ENCODE measurements at places on chromosomes 5 and 9.

DNA sequence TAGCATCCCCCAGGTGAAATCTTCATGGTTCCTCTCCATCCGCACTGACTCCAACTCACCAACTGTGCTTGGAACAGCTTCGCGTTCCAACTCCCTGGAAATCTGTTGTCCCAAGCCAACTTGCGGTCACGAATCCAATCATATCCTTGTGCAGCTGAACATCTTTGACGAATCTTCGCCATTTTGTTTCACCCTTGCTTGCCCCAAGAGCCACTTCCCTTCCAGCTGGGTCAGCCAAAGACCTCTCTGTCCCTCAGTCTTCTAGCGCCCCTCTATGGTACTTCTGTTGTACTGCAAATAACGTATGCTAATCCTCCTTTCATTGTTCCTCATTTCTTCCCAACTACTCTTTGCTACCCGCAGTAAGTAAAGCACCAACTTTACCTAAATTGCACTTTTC lies 61.0 kb upstream of the TARS1 start:
- no peaks in the 10 kb centered on the region for H3K36me3 ChIP-seq
- no peak overlapping the region for H3K27ac ChIP-seq
- H3K4me3 ChIP-seq: no peak overlapping the region
- DNase-seq: peak; percentile 44
- no peaks in the 10 kb centered on the region for H3K4me1 ChIP-seq

DNA sequence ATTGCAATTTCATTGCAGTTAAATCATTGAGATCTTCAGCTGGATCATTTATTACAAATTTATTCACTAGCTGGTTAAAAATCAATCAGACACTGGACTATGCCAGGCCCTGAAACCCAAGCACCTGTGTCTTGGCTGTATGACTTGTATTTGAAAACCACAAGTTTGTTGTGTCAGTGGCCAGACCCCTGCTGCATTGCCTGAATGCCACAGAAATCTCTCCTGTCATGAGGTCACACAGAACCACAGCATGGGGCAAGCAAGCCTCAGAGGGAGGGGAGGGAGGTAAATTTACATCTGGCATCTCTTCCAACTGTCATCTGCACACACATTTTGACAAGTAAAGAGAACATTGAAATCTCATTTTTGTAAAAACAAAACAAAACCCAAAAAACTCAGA lies 90.0 kb downstream of the ARRDC3 start:
- H3K27ac ChIP-seq: no peak overlapping the region
- H3K4me3 ChIP-seq: no peak overlapping the region
- H3K27me3 ChIP-seq: no peaks in the 10 kb centered on the region

DNA sequence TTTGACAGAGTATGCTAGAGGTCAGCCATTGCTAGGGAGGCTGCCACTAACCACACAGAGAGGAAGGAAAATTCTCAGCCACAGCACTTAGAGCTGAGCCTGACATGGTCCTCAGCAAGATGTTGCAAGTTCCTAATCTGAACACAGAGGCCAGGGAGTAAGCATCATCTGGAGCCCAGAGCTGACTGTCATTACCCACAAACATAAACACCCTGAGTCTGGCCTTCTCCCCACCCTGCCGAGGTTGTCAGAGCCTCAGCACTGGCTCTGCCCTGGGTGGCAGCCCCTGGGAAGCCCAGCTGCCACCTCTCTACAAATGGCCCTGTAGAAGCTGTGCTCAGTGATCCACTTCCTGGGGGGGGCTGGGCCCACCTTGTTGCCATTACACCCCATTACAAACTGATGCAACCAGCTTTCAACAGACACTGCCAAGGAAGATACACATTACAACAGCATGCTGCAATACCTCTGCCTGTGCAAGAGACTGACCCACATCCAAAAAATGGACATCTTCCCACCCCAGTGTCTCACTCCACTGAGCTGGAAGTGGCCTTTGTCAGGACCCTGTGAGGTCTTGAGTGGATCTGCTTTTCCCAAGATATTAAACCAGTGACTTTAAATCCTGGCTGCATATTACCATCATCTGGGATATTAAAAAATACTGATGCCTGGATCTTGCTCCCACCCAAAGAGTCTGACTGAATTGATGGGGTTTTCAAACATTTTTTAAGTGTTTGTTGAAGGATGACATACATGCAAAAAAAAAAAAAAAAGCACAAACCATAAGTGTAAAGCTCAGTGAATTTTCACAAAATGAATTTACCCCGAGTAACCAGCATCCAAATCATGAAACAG lies 33.0 kb downstream of the IRF1 start:
- H3K27me3 ChIP-seq: no peaks in the 10 kb centered on the region
- H3K4me1 ChIP-seq: peaks cover 46% of the 10 kb centered on the region
- no peaks in the 10 kb centered on the region for H3K36me3 ChIP-seq
- no peak overlapping the region for H3K4me3 ChIP-seq
- DNase-seq: peak; percentile 92

DNA sequence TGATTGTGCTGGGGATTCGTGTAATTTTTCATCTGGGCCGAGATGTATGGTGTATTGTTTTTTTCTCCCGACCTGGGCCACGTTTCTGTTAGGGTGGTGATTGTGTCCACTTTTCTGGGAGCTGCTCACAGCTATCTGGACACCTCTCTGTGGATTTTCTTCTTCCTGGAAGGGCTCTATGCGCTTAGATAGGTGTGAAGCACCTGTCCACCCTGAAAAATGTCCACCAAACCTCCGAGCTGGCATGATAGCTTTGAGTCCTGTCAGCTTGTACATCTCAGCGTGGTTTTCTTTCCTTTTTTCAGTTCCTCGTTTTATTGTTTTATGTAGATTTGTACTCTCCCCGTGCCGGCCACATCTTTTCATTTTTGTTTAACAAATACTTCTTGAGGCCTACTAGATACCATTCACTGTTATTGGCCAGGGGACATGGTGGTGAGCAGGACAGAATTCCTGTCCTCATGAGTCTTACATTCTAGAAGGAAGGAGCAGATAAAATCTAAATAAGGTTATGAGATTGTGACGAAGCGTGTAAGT lies 1.1 kb downstream of the UGCG start:
- peaks cover 14% of the 10 kb centered on the region for H3K4me1 ChIP-seq
- 0 out of 2 replicates have a peak, but pooled peaks cover 3% of the 10 kb centered on the region for H3K36me3 ChIP-seq
- no peaks in the 10 kb centered on the region for H3K27me3 ChIP-seq
- H3K27ac ChIP-seq: peak overlapping the region; percentile 83

- H3K4me1 ChIP-seq: peaks cover 29% of the 10 kb centered on the region
- H3K36me3 ChIP-seq: no peaks in the 10 kb centered on the region
- peak; percentile 91 for DNase-seq
- H3K4me3 ChIP-seq: no peak overlapping the region
Measured at GRCh38 chr5:38719916-38720315, 125.9 kb upstream of the OSMR start.

GRCh38 chr5:150021491-150022157 lies 21.1 kb downstream of the HMGXB3 start:
- no peaks in the 10 kb centered on the region for H3K27me3 ChIP-seq
- peak overlapping the region; percentile 57 for H3K27ac ChIP-seq
- H3K4me1 ChIP-seq: peaks cover 40% of the 10 kb centered on the region
- peaks cover 65% of the 10 kb centered on the region for H3K36me3 ChIP-seq

GRCh38 chr5:1204693-1205242 lies 3.4 kb downstream of the SLC6A19 start:
- H3K4me3 ChIP-seq: no peak overlapping the region
- peak; percentile 56 for DNase-seq
- H3K36me3 ChIP-seq: no peaks in the 10 kb centered on the region
- peaks cover 18% of the 10 kb centered on the region for H3K27me3 ChIP-seq

DNA sequence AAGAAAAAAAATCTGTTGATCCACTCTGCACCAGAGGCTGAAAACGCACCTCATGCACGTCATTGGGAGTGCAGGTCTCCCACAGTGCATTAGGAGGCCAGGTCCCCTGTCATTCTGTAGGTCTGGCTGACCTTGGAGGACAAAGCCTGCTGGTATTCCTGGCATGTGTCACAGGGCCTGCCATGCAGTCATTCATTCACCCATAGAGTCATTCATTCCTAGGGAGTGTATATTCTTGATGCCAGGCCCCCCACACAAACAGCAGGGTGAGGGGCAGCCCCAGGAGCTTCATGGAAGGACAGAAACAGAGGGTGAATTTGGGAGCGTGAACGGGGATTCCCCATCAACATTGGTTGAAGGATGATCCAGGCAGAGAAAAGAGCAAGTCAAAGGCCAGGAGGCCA lies 2.2 kb downstream of the GBGT1 start:
- H3K27ac ChIP-seq: no peak overlapping the region
- H3K27me3 ChIP-seq: no peaks in the 10 kb centered on the region
- H3K4me1 ChIP-seq: no peaks in the 10 kb centered on the region
- no peaks in the 10 kb centered on the region for H3K36me3 ChIP-seq
- DNase-seq: no peak
- H3K4me3 ChIP-seq: no peak overlapping the region

GRCh38 chr9:27457445-27457844 lies 66.6 kb upstream of the IFNK start:
- H3K4me3 ChIP-seq: no peak overlapping the region
- H3K36me3 ChIP-seq: no peaks in the 10 kb centered on the region
- peaks cover 4% of the 10 kb centered on the region for H3K4me1 ChIP-seq
- DNase-seq: no peak
- H3K27ac ChIP-seq: no peak overlapping the region

DNA sequence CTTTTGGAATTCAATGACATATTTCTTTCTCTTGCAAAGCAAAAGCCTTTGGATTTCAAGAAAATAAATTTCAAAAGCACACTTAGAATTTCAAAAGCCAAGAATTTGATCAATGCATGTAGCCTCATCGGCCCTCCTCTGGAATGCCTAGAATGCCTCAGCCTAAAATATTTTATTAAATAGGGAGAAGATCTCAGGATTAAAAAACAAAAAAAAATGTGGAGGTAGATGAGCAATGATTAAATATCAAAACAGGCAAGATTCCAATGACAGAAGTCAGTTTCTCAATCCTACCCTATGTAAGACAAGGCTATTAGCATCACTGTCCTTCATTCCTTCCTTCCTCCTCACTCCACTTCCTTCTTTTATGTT lies 169.0 kb downstream of the CDH6 start:
- no peaks in the 10 kb centered on the region for H3K27me3 ChIP-seq
- DNase-seq: peak; percentile 68
- peak overlapping the region; percentile 40 for H3K4me3 ChIP-seq
- H3K36me3 ChIP-seq: no peaks in the 10 kb centered on the region
- peaks cover 73% of the 10 kb centered on the region for H3K4me1 ChIP-seq

- H3K27me3 ChIP-seq: 0 out of 2 replicates have a peak, but pooled peaks cover 1% of the 10 kb centered on the region
- no peaks in the 10 kb centered on the region for H3K36me3 ChIP-seq
- H3K4me3 ChIP-seq: no peak overlapping the region
Measured at GRCh38 chr5:6592601-6593000, 40.2 kb downstream of the NSUN2 start.

DNA sequence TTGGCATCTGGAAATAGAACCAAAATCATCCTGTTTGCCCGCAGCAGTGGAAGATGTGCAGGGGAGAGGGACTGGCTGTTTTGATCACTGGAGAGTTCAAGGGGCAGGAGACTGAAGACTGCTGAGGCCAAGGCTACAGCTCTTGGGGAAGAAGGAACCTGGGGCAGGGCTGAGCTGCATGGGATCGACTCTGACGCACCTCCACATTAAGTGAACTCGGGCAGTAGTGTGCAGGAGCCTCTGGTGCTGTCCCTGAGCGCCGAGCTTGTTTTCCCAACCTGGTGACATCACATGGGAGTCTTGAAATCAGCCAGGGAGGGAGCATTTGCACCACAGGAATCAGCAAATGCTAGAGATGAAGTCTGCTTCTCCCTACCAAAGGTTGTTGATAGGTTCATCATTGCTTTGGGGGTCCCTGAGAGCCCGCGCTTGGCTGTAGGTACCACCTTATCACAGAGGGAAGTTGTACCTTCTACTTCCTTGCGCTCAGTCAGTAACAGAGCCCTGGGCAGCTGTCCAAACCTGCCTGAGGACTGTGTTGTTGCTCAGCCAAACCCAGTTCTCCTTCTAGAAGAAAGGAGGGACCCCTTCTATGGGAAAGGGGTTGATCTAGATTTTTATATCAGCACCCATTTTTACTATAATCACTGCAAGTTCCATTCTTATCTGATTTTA lies 52.3 kb upstream of the CTSL start:
- no peak overlapping the region for H3K27ac ChIP-seq
- H3K27me3 ChIP-seq: 0 out of 2 replicates have a peak, but pooled peaks cover 3% of the 10 kb centered on the region
- no peaks in the 10 kb centered on the region for H3K4me1 ChIP-seq
- no peak for DNase-seq
- no peak overlapping the region for H3K4me3 ChIP-seq

DNA sequence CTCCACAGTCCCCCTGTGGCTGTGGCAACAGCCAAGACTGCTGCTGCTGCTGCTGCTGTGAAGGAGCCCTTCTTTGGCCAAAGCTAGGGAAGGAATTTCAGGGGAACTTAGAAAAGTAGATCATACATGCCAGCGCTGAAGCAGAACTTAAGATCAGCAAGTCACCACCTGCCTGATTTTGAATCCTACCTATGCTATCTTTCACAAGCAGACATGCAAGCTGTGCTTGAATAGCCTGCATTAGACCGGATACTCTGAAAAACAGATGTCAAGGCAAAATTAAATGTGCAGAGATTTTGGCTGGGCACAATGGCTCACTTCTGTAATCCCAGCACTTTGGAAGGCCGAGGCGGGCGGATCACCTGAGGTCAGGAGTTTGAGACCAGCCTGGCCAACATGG lies 99.3 kb upstream of the ZNF366 start:
- no peaks in the 10 kb centered on the region for H3K36me3 ChIP-seq
- H3K4me3 ChIP-seq: no peak overlapping the region
- no peak for DNase-seq
- no peak overlapping the region for H3K27ac ChIP-seq

GRCh38 chr5:148826739-148827070 lies 294 bp downstream of the ADRB2 start:
- peak overlapping the region; percentile 82 for H3K4me3 ChIP-seq
- H3K36me3 ChIP-seq: no peaks in the 10 kb centered on the region
- no peak overlapping the region for H3K27ac ChIP-seq
- no peaks in the 10 kb centered on the region for H3K4me1 ChIP-seq
- peaks cover 35% of the 10 kb centered on the region for H3K27me3 ChIP-seq

DNA sequence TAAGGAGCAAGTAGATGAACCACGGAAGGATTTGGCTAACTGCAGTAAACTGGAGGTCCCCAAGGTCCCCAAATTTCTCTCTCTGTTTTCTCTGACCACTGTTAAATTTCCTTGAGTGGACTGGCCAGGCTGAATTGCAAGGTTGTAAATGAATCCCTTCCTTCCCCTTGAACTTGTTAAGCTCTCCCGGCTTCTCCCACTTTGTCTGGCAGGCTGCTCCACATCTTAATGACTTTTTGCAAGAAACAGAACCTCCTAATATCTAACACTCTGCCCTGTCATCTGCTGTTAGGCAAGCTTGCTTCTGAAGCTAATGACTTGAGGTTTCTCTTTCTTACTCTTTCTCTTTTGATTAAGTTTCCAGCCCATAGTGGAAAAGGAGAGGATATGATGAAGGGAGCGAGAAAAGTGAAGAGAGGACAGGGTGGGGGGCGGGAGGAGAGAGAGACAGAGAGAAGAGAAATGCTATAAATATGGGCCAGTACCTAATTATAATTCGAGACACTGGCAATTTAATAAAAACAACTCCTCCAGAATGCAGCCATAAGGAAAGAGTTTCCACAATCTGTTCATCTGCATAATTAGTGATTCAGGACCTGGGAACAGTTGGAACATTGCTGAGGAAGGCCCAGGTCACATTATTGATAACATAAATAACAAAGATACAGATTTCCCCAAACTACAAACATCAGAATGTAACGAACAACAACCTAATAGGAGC lies 437.3 kb upstream of the MPDZ start:
- no peaks in the 10 kb centered on the region for H3K27me3 ChIP-seq
- H3K36me3 ChIP-seq: no peaks in the 10 kb centered on the region
- peaks cover 42% of the 10 kb centered on the region for H3K4me1 ChIP-seq
- no peak overlapping the region for H3K27ac ChIP-seq

GRCh38 chr9:69371001-69371400 lies 46.0 kb downstream of the ENTREP1 start:
- no peaks in the 10 kb centered on the region for H3K27me3 ChIP-seq
- H3K4me1 ChIP-seq: peaks cover 7% of the 10 kb centered on the region
- no peaks in the 10 kb centered on the region for H3K36me3 ChIP-seq
- DNase-seq: peak; percentile 27
- no peak overlapping the region for H3K4me3 ChIP-seq
